CD4-positive, alpha-beta T cell treated with Interleukin-17A for 1 hour (primary cell): ENCODE measurements at places on chromosomes 1 and 21.

GRCh38 chr1:165763442-165763841, 5.2 kb downstream of the TMCO1 start:
- DNase-seq, result no peak

DNA sequence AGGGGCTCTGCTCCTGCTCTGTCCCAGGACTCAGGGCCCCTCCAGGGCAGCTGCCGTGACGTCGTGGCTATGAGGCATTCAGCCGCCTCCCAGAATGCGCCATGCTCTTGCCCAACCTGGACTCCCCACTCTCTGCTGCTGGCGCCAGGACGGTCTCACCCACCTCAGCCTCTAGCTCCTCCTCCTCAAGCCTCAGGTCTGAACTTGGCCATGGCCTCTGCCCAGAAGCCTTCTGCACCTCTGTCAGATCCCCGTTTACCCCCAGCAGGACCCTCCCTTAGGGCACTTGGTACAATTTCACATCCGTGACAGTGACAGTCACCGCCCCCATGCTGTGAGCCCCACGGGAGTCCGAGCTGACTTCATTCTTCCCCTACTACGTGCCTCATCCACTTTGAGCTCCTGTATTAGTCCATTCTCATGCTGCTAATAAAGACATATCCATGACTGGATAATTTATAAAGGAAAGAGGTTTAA, 4.9 kb downstream of the CSTB start:
- DNase-seq, result no peak

DNA sequence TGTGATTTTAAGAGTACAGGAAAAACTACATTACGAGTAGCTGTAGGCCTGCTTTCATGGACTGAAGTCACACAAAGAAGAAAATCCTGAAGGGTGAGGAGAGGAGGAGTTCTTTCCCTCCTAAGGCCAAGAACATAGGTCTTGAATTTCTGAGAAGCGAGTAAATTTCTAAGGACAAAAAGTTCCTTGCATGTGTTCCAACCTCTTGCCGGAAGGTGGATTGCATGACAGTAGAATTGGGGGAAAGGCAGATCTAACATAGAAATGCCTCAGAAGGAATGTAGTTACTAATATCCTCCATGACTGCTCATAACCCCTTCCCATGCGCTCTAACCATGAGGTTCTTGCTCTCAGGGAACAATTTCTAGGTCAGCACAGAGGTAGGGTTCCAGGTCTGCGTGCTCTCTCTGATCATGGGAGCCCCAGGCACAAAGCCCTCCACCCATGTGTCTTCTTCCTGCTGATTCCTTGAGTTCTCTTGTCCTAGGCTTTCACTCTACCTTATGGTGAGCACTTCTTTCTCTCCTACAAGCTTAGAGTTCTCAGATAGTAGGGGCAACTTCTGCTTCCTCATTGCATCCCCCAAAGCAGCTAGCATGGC, 13.7 kb downstream of the CD2 start:
- DNase-seq, result no peak

DNA sequence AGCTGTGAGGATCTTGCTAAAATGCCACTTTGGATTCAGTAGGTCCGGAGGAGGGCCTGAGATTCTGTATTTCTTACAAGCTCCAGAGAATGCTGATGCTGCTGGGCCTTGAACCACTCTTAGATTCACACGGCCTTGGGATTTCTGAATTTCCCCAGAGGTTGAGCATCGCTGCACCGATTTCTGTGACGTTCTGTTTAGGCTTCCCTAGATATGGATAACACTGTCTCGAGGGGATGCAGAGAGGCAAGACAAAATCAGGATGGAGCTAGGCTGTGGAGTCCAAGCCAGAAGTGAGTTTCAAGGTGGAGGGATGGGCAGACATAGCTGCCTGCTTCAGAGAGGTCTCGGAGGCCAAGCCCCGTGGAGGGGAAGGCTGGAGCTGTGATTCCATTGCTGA, 415.9 kb upstream of the PROX1 start:
- no peak for DNase-seq

DNA sequence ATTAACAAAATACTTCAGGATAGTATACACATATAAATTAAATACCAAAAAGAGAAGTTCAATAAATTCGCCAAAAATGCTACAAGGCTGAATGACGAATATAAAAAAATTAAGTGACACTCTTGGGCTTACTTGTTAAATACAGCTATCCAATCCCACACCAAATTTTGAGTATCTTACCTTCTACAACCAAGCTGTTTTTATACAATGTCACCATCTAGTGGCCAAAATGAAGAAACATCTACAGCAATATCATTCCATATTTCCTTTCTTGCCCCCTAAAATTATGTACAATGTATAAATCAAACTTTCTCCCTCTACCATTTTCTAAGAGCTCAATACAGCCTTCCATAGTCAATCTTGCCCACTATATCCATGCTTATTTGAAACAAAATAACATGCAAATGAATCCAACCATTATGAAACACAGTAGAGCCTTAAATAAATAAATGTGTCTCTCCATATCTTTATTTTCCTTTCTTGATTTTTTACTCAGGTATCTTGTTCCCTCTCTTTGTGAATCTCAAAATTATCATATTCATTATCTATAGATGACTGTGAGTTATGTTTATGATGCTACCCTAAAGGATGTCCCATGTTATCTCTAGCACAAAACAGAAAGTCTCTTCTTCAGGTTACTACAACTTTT, 86.3 kb downstream of the ACBD6 start:
- DNase-seq, result peak; percentile 28

- DNase-seq, result no peak
Observed at GRCh38 chr1:21313203-21313885, 23.1 kb upstream of the ECE1 start.

DNA sequence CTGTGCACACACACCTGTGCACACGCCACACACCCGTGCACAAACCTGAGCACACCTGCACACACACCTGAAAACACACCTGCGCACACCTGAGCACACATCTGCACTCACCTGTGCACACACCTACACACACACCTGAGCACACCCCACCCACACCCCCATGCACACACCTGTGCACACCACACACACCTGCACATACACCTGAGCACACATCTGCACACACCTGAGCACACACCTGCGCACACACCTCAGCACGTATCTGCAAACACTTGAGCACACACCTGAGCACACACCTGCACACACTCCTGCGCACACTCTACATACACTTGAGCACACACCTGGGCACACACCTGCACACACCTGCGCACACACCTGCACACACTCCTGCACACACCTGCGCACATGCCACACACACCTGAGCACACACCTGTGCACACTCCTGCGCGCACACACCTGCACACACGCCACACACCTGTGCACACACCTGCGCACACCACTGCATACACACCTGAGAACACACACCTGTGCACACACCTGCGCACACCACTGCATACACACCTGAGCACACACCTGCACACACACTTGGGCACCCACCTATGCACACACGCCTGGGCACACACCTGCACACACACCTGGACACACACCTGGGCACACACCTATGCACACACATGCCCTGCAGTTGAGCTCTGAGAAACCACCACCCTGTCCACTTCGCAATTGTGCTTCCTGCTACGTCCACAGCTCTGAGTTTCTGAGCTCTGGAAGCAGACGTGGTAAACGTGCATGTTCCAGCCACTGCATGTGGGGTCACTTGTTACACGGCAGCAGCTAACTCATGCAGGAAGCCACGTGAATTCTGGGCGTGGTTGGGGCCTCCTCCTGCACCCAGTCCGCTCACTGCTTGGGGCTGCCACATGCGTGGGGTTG, 8.0 kb upstream of the C1orf159 start:
- DNase-seq, result no peak

DNA sequence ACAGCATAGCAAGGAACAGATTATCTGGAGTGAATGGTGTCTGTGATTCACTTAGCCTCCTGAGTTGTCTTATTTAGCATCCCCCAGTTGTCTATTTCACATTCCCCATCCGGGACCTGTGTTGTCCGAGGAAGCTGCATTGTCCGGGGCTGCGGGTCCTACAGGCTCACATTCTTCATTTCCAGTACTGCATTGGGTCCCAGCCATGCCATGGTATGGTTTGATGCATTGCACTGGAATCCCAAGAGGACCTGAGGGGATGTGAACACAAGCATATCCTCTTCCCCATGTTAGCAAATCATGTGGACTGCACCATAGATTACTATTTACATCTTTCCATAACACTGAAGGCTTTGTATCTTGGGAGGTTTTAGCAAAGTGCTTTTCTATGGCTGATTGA, 48.2 kb upstream of the PRELP start:
- no peak for DNase-seq

DNA sequence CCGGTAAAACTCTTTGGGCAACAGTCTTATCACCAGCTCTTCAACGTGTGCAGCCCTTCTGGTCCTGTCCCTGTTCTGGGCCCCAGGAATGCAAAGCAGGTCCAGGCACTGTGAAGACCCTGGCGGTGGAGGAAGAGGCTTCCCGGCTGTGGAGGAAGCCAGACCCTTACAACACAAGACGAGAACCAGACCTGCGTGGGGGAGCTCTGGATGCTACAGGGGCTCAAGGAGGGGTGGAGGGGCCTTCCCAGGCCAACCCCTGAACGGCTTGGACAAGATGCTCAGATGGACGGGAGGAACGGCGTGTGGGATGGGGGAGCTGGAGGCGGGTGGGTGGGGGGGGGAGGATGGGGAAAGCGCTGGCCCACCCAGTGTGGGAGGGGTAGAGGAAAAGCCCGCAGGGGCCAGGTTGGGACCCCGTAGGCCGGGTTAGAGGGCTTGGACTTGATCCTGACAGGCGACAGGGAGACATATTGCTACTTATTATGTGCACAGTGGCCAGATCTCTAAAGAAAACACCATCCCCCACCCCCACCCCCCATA, 5.1 kb upstream of the OLIG2 start:
- no peak for DNase-seq

DNA sequence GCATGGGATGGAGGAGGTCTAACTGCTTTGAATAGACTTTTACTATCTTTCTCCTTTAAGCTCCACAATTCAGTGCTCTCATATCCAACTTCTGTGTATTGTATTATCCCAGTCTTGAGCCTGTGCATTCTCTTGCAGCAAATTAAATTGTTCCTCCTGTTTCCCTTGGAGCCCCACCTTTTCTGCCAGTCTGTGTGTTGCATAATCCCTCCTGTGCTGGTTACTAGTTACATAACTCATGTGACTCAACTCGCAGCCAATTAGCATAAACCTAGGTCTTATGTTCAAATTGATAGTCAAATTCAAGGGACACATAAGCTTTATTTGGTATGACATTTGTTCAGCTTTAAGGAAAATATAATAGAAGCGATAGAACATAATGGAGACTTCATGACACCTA, 1863.5 kb downstream of the MRPL39 start:
- no peak for DNase-seq

DNA sequence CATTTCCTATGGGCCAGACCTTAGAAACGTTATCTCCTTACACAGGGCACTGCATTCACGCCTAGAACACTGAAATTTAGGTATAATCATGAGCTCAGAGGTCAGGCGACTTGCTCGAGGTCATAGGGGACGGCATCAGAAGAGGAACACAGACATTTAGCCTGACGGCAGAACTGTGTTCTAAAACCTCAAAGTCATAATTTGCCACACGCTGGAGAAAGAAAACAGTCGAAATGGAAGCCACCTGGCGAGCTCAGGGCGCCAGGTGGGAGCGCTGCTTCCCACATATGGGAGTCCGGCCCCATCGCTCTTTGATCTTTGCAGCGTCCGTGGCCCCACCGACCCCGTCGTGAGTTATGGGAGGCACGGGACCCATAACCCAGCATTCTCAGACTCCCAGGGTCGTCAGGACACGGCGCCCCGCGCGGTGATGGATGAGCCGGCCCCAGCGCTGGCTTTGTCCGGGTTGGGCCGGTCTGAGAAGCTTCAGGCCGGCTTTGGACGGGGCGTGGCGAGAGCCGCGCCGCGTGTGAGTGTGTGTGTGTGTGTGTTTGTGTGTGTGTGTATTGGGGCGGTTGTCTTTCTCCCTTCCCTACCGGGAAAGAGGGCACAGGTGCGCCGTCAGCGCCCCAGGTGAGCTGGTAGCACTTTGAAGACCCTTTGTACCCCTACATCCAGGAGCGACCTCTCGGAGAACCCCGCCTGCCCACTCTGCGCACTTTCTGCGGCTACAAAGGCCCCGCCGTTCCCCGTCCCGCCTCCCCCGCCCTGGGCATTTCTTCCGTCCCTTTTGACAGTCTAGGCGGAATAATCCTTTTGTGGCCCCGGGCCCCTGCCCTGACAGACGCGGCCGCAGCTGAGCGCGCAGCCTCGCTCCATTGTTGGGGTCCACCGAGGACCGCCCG, 861 bp upstream of the DRAXIN start:
- no peak for DNase-seq

GRCh38 chr1:183609313-183609712, 19.1 kb upstream of the NCF2 start:
- no peak for DNase-seq

DNA sequence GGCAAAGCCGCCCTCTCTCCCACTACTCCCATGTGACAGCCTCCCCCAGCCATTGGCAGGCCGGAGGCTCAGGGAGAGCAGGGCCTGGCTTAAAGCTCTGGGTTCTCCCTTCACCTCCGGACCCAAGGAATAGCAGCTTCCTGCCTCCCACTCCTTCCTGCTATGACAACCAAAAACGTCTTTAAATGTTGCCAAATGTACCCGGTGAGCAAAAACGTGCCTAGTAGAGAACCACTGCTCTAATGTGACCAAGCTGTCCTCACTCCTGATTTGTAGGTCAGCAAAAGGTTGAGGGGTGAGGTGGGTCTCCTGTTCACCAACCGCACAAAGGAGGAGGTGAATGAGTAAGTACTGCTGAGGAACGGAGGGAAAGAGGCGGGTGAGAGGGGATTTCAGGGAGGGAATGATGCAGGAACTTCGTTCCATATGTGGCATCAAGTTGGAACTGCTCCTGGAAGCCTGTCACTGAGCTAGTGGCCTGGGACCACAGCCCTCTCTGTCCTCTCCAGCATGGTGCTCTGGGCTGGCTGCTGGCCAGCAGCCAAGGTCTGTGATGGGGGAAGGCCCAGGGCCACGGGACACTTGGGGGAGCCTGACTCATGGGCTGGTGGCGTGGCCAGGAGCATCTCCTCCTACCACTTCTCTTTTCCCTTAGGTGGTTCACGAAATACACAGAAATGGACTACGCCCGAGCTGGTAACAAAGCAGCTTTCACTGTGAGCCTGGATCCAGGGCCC, 5.7 kb downstream of the MRTO4 start:
- no peak for DNase-seq

- peak; percentile 39 for DNase-seq
Observed at GRCh38 chr1:155008015-155008941, 5.7 kb downstream of the ZBTB7B start.

GRCh38 chr1:111275079-111275478, 15.6 kb upstream of the CHIA start:
- no peak for DNase-seq
